PC-9 (cell line): ENCODE measurements at places on chromosomes 2 and 18.
A peak's percentile ranks its signal among the peaks of the same experiment; 100 is the strongest.

GRCh38 chr2:136375017-136375901 is 257.3 kb upstream of the CXCR4 start:
- no peak for DNase-seq

GRCh38 chr2:43758739-43759138 is 15.1 kb upstream of the DYNC2LI1 start:
- no peak for DNase-seq

DNA sequence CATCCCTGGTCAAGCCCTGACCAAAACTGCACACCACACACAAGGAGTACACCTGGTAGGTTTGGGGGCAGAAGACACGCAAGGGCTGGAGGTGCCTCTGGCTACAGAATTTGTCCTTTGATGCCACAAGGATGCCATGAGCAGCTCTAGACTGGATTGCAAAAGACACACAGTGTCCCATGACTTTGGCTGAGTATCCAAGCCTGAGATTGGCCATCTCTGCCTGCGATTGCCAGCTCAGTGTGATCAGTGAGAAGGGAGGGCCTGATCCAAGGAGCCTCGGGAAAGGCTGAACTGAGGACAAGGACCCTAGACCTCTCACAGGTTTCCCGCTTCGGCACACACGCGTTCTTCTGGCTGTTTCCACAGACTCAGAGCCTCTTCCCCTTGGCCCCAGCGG is 60.0 kb upstream of the FOSL2 start:
- peak; percentile 16 for DNase-seq

GRCh38 chr2:190533968-190534309 is 583 bp downstream of the NEMP2 start:
- no peak for DNase-seq

DNA sequence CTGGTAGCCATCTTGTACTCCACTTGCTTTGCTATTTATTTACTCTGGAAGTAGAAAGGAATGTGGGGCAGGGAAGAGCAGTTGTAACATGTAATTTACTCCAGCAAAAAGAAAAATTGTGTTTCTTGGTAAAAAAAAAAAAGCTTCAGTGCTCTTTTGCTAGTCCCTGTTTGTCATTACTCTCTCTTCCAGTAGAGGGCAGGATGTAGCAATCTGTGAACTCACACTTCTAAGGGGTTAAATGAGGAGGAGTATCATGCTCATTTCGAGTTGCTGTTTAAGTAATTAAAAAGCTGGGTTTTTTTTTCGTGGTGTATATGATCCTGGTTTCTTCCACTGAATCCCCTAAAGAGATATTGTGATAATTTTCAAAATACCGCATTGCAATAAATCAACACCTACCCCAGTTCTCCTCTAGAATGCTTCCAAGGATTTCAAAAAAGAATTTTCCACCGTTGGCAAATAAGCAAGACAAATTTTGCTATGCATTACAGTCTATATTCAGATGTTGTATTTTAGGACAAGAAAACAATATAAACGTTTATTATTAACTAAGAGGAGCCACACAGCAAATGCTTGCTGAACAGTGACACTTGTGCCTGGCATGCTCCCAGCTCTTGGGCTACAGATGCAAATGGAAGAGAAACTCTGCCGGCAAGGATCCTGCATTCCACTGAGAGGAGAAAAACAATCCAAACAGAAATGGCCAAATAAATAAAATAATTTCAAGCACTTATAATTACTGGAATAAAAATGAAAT is 261.6 kb downstream of the ASXL3 start:
- no peak for DNase-seq

- DNase-seq: no peak
Observed at GRCh38 chr2:121907928-121908327, 152.5 kb downstream of the TSN start.

- no peak for DNase-seq
Observed at GRCh38 chr2:114061566-114062098, 171.7 kb downstream of the ACTR3 start.

DNA sequence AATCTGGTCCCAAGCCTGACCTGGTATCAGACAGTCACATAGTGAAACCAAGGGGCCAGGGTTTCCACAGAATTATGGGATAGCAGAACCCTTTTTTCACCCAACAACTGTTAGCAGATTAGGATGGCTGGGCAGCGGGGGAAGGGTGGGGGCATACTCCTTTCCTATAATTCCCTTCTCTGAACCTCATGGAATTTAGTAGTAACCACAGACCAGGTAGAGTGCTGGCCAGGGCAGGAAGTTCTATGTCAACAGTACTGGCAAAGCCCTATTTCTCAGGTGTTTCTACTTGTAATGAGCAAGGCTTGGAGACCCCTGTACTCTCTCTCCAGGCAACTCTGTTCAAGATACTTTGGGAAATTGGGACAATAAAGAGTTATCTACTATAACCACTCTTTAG is 174.6 kb downstream of the THADA start:
- peak; percentile 20 for DNase-seq

DNA sequence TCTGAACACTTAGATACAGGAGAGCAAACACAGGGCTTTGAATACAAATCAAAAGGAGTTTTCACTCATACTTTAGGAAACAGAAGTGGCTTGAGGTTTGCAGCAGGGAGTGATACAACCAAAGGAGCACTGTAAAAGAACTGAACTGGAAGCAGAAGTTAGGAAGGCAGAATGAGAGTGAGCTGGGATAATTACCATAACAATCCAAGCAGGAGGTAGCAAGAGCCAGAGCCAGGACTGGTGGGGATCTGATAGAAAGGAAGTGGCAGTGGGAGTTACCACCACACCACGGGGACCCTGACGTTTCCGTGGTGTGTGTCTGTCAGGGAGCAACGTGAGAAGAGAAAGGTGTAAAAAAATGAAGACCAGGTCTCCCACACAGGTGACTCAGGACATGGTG is 81.3 kb upstream of the EPB41L3 start:
- no peak for DNase-seq

DNA sequence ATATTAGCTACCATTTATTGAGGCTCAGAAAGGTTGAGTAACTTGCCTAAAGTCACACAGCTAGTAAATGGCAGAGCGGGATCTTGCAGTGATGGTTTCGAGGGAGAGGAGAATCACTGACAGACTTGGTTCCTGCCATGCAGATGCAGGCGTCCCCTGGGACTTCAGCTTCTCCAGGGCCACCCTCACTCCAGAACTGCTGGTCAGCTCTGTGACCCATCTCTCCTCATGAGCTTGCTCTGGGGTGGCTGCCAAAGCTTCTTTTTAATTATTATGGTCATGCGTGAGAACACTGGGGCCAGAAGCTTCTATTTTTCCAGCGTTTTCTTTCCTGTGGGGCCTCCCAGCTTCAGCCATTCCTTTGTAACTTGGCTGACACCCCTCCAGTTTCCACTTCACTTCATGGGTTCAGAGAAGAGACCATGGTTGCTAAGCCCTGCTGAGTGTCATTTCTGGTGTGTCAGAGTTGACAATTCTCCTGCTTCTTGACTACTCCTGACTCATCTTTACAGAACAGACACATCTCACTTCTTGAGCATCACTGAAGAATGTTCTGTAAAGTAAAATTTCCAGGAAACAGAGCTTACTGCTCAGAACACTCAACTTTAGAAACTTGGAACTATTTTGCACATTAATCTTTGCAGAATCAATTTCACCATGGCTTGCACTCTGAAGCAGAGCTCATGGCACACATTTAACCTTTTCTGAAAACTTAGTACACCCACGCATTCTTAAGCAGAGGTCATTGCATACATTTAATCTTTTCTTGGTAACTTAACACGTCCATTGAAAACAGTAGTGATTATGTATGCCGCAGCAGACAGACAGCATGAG is 70.4 kb downstream of the IL1R2 start:
- no peak for DNase-seq

GRCh38 chr18:34911661-34912384 is 129.4 kb upstream of the MAPRE2 start:
- DNase-seq: no peak

DNA sequence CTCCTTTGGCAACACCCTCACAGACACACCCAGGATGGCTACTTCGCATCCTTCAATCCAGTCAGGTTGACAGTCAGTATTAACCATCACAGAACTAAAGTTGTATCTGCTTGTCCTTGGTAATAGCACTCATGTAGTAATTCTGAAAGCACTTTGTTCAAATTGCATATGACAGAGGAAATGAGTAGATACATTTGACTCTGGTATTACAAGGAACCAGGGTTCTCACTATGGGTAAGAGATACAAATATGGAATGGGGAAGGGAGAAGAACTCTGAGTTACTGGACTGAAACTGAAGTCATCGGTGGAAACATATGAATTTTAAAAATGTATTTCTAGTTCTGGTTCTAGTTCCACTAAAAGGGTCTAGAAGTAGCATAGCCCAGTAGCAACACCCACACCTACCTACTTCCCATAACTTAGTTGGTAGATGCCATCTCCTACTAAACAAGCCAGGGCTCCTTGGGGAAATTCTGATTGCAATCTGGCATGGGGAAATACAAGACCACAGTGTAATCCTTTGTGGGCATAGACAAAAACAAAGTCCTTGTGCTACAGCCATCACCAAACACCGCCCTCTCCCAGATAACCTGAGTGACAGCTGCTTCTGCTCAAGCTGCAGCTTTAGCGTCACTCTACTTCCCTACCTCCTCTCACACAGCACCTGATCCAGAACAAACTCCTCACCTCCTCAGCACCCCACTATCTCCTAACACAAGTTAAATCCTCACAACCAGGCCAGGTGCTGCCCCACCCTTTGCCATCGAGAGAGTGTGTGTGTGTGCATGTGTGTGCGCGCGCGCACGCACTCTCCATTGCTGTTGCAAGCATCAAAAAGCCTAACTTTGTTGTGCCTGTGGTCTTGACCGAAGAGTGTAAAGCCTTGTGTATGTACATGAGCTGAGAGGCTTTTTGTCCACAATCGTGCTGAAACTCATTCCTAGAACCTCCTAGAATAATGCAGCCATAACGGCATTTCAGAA is 31.4 kb upstream of the CD226 start:
- DNase-seq: no peak

DNA sequence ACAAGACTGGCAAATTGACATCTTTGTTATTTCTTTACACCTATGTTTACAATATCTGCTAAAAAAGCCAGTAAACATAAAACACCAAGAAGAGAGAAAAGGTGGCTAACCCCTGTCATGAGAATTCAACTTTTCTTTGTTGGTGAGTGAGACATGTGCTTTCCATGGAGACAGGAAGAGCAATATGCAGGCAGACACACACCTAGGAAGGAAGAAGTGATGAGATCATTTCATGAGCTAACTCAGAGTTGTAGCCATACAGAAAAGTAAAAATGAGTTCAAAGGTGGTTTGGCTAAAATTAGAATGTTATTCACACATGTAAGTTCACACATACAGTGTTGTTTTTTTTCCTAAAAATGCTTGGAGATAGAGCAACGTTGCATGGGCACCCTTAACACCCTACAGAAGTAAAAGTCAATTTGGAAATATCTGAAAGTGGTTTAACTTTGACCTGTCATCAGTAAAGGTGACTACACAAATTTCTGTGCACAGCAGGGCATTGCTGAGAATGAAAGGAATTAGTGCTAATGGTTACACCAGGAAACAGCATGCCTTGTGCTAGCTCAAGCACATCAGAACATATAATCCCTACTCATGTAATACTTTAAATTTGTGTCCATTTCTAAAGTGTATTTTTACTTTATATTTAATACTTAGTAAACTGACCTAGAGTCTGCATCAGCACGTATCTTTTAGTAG is 557.6 kb downstream of the CBLN2 start:
- DNase-seq: no peak

DNA sequence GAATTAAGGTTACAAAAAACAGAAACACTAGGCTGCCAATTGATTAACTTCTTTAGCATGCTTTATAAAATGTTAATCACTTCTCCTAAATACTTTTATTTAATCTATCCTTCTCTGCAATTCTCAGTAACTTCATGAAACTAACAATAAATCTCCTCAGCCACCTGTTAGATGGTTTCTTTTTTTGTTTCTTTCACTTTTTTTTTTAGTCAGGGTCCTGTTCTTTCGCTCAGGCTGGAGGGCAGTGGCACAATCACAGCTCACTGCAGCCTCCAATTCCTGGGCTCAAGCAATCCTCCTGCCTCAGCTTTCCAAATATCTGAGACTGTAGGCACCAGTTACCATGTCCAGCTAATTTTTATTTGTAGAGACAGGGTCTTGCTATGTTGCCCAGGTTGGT is 213.4 kb upstream of the STK17B start:
- DNase-seq: no peak

- DNase-seq: no peak
Observed at GRCh38 chr2:81467096-81467495, 1162.5 kb upstream of the LRRTM1 start.

DNA sequence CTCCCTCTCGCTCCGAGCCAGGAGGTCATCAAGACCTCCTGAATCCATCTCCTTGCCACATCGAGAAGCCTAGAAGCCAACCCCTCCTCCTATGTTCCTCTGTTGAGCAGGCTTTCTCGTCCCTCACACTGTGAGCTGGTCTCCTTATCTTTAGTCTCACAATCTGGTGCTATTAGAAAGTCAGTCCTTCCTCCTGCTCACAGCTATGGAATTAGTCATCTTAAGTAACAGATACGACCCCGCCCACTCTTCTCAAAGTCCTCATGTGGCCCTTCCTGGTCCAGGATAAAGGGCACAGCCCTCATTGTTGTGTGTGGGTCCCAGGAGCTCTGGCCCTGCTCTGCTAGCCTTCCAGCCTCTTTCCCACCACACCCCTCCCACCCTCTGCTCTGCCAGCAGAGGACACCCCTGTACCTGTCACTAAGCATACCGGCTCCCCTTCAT is 41.4 kb upstream of the TRIB2 start:
- peak; percentile 47 for DNase-seq

GRCh38 chr2:137117385-137117784 is 352.0 kb downstream of the THSD7B start:
- DNase-seq: no peak

DNA sequence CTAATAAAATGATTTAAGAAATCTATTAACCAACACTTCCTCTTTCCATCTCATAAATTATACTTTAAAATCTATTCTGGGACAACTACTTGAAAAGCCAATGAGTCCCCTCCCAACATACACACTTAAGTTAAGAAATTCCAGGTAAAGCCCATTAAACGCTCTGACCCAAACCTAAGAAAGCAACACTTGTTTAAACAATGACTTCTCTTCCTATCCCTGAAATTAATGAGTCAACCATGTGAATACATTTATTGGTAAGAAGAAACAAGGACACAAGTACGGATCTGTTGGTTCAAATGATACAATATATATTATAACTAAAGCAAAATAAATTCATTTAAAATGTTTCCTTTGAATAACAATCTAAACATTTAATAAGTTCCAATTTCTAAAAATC is 279.4 kb downstream of the ERBB4 start:
- no peak for DNase-seq
